ENCODE measurements at places on chromosomes 16 and 17. TPM values are rescaled to one million over a fixed set of nuclear protein-coding genes. Genes with fewer than 3 reads are reported as not detected.

DNA sequence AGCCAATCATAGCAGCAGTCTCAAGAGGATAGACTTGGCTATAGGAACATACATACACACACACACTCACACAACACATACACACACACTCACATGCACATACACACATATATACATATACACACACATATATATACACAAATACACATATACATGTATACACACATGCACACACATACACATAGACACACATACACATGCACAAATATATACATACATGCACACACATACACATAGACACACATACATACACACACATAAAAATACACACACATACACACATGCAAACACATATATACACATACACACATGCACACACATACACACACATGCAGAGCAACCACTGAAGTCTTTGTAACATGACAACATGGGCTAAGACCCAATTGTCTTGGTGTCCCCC is 19.7 kb downstream of the CBLN1 start:
- no peaks in the 10 kb centered on the region for H3K4me1 ChIP-seq
- H3K27ac ChIP-seq: no peak overlapping the region
- no peaks in the 10 kb centered on the region for H3K36me3 ChIP-seq
- no peak overlapping the region for H3K4me3 ChIP-seq
- no peaks in the 10 kb centered on the region for H3K27me3 ChIP-seq
- DNase-seq: no peak

- no peaks in the 10 kb centered on the region for H3K27me3 ChIP-seq
- H3K27ac ChIP-seq: no peak overlapping the region
- no peaks in the 10 kb centered on the region for H3K36me3 ChIP-seq
- no peaks in the 10 kb centered on the region for H3K4me1 ChIP-seq
These were observed 24.2 kb downstream of the ZNRF1 start for GRCh38 chr16:75023009-75023408.

Gene KRTAP3-2
- total RNA-seq: not detected

- DNase-seq: no peak
- H3K4me3 ChIP-seq: no peak overlapping the region
- H3K4me1 ChIP-seq: no peaks in the 10 kb centered on the region
- no peaks in the 10 kb centered on the region for H3K27me3 ChIP-seq
- no peak overlapping the region for H3K27ac ChIP-seq
- no peaks in the 10 kb centered on the region for H3K36me3 ChIP-seq
These were observed 93.1 kb downstream of the SALL1 start for GRCh38 chr16:51057969-51058337.

DNA sequence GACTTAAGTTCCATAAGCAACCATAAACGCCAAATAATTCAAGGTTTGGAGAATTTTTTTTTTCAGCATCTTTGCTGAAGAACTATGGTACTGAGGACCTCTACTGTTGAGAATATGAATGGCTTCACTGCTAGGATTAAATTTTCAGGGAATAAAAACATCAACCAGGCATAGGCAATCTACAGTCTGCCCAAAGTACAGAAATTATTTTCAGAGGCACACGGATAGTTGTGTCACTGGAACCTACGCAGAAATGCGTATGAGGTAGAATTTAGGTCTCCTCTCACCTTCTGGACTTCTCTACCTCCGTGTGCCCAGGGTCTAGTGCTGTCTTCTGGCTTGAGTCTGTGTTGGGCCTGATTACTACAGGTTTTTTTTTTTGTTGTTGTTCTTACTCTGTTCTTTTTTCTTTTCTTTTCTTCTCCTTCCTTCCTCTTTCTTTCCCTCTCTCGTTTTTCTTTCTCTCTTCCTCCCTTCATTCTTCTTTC is 39.7 kb downstream of the NACA2 start:
- no peaks in the 10 kb centered on the region for H3K36me3 ChIP-seq
- H3K4me1 ChIP-seq: no peaks in the 10 kb centered on the region
- DNase-seq: no peak
- no peak overlapping the region for H3K4me3 ChIP-seq
- H3K27me3 ChIP-seq: peaks cover 15% of the 10 kb centered on the region

- H3K36me3 ChIP-seq: peaks cover 16% of the 10 kb centered on the region
- no peaks in the 10 kb centered on the region for H3K4me1 ChIP-seq
- no peak overlapping the region for H3K4me3 ChIP-seq
- H3K27ac ChIP-seq: no peak overlapping the region
- no peak for DNase-seq
- no peaks in the 10 kb centered on the region for H3K27me3 ChIP-seq
These were observed 119.3 kb downstream of the CLEC16A start for GRCh38 chr16:11063448-11064201.

Gene AANAT
- 0.28 TPM for total RNA-seq

Gene ZPBP2
- total RNA-seq: not detected

GRCh38 chr16:84545114-84545737 is 40.8 kb upstream of the MEAK7 start:
- no peak overlapping the region for H3K27ac ChIP-seq
- H3K4me1 ChIP-seq: peaks cover 13% of the 10 kb centered on the region
- H3K4me3 ChIP-seq: no peak overlapping the region
- DNase-seq: no peak
- H3K27me3 ChIP-seq: no peaks in the 10 kb centered on the region

Gene SLC13A2
- total RNA-seq: not detected

Gene KRTAP1-5
- not detected for total RNA-seq

Gene SLC35G3
- not detected for total RNA-seq

DNA sequence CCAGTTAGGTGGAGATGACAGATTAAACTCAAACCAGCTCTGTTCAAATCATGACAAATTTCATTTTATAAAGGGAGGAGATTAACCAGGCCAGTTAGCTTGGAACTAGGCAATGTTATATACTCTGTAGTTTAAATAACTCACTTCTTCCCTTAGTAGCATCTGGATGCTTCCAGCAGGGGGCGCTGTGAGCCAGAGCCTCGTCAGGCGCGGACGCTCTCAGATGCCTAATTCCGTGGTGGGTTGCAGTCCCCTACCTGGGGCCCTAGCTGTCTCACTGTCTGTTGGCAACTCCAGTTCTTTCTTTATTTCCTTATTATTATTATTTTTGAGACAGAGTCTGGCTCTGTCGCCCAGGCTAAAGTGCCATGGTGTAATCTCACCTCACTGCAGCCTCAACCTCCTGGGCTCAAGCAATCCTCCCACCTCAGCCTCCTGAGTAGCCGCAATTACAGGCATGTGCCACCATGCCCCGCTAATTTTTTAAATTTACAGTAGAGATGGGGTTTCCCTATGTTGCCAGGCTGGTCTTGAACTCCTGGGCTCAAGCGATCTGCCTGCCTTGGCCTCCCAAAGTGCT is 17.3 kb upstream of the WFDC1 start:
- no peak overlapping the region for H3K4me3 ChIP-seq

GRCh38 chr16:87855852-87856715 is 13.2 kb downstream of the SLC7A5 start:
- no peaks in the 10 kb centered on the region for H3K36me3 ChIP-seq
- H3K27me3 ChIP-seq: no peaks in the 10 kb centered on the region
- peak overlapping the region; percentile 90 for H3K27ac ChIP-seq

Gene FOXC2
- total RNA-seq: 0.14 TPM

DNA sequence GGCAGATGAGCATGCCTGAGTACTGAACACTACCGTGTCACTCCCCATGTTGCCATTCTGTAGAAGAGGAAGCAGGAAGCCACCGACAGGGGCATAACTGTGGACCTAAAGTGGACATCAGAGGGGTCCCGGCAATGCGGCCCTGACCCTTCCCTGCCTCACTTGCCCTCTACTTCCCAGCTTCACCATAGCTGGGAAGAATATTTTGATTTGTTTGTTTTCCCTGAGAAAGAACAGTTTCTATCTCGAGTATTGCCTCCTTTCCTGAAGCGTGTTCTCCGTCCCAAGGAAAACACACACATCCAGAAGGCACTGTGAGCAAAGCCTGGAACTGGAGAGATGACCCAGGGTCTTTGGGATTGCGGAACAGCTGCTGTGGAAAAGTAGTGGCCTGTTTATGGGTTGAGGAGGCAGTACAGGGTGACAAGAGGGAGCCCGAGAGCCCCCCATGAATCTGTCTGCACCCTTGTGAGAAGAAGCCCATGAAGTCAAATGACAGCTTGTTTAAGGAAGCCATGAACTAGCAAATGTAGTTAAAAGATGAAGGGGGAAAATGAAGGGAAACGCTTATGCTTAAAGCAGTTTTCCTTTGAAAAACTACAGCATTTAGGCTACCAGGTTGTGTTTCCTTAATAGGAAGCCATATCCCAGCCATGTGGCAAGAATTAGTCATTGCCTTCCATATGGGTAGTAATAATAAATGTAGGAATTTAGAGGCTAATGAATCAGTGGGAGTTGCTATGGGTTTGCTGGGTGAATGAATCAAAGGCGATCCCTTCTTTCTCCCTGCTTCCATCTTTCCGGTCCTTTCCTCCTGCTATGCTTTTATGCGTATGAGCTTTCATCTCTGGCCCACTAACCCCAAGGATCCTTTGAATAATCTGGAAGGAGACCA is 90.0 kb upstream of the TBX2 start:
- no peaks in the 10 kb centered on the region for H3K36me3 ChIP-seq
- H3K4me3 ChIP-seq: no peak overlapping the region
- H3K4me1 ChIP-seq: no peaks in the 10 kb centered on the region
- no peak overlapping the region for H3K27ac ChIP-seq
- no peaks in the 10 kb centered on the region for H3K27me3 ChIP-seq

Gene SPATA32
- not detected for total RNA-seq

DNA sequence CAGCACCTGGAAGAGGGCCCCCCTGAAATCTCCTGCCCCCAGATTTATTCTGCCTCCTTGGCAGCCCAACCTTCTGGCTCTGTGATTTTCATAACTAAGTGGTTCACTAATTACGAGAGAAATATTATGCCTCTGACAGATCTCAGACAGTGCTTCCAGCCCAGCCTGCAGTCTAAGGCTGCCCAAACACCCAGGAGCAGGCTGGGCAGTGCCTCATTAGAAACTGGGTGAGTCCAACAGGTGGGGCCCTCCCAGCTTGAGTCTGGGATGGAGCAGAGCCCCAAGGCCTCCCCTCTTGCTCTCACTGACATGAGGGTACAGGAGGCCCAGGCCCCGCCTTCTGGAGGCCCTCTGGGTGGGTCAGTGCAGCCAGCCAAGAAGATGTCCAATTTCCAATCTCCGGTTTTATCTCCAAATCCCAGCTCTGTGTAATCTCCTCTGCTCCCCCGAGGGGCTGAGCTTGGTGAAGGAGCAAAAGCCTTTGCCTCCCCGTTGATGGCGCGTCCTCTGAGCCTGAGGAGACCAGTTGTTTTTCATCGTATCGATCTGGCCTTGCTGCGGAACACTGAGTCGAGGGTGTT is 20.1 kb upstream of the ABCC3 start:
- DNase-seq: no peak
- H3K27me3 ChIP-seq: no peaks in the 10 kb centered on the region
- H3K36me3 ChIP-seq: no peaks in the 10 kb centered on the region
- H3K27ac ChIP-seq: no peak overlapping the region
- H3K4me3 ChIP-seq: no peak overlapping the region
- H3K4me1 ChIP-seq: peaks cover 16% of the 10 kb centered on the region

DNA sequence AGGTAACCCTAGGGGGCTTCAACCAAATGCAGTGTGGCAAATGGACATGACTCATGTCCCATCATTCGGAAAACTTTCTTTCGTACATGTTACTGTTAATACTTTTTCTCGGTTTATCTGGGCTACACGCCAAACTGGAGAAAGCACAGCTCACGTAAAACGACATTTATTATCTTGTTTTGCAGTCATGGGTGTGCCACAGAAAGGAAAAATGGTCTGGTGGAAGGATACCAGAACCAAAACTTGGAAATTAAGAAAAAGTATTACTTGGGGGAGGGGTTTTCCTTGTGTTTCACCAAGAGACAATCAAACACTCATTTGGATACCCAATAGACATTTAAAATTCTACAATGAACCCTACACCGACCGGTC is 23.6 kb downstream of the ALOX15B start:
- no peaks in the 10 kb centered on the region for H3K36me3 ChIP-seq
- H3K4me1 ChIP-seq: peaks cover 7% of the 10 kb centered on the region
- no peak overlapping the region for H3K4me3 ChIP-seq
- no peak for DNase-seq

DNA sequence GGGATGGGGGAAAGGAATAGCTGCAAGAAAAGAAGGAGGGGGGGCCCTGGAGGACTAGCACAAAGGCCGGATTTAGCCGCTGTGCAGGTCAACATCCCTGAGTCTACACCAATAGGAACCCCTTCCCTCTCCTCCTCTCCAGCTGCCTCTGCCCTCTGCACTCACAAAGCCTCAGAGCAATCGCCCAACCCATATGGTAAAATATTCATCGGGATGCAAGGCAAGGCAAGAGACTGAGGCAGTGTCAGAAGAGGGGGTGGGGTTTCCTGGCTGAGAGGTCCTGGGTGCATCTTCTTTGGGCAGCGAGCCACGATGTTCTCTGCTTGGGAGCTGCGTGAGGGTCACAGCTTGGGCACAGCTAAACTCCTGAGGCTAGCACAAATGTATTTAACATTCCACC is 115.5 kb upstream of the NLRP1 start:
- H3K36me3 ChIP-seq: no peaks in the 10 kb centered on the region
- H3K27me3 ChIP-seq: peaks cover 3% of the 10 kb centered on the region
- H3K4me3 ChIP-seq: no peak overlapping the region
- DNase-seq: no peak
- H3K27ac ChIP-seq: no peak overlapping the region

Gene ST6GALNAC1
- total RNA-seq: not detected

GRCh38 chr17:39200070-39200879 is at the start of gene RPL19:
Gene RPL19 (plus strand): TSS chr17:39200283. CDS start chr17:39200345, 62 bp downstream.
- H3K27me3 ChIP-seq: no peaks in the 10 kb centered on the region
- peaks cover 59% of the 10 kb centered on the region for H3K4me1 ChIP-seq

Data from natural killer cell (primary cell).